ENCODE measurements at places on chromosomes 4 and X. TPM values are rescaled to one million over a fixed set of nuclear protein-coding genes. Genes with fewer than 3 reads are reported as not detected.

The TMPRSS11B gene
- not detected for total RNA-seq

The AFM gene
- total RNA-seq = not detected

The UTP14A gene
- 15.8 TPM for total RNA-seq

The HGFAC gene
- total RNA-seq = not detected

The USP17L17 gene
- not detected for total RNA-seq

The CENPVL3 gene
- total RNA-seq = not detected

The UGT2B15 gene
- not detected for total RNA-seq

The PNMA6F gene
- not detected for total RNA-seq

The XPNPEP2 gene
- total RNA-seq = not detected

The BGN gene
- 43.9 TPM for total RNA-seq

The TMPRSS11D gene
- total RNA-seq = not detected

The CCDC110 gene
- 2.3 TPM for total RNA-seq

The SAGE1 gene
- not detected for total RNA-seq

All from regular cardiac myocyte (primary cell).